ENCODE measurements at places on chromosomes 2 and 18.

- no peak for DNase-seq
Measured at GRCh38 chr2:223044092-223044836, 7.7 kb upstream of the KCNE4 start.

DNA sequence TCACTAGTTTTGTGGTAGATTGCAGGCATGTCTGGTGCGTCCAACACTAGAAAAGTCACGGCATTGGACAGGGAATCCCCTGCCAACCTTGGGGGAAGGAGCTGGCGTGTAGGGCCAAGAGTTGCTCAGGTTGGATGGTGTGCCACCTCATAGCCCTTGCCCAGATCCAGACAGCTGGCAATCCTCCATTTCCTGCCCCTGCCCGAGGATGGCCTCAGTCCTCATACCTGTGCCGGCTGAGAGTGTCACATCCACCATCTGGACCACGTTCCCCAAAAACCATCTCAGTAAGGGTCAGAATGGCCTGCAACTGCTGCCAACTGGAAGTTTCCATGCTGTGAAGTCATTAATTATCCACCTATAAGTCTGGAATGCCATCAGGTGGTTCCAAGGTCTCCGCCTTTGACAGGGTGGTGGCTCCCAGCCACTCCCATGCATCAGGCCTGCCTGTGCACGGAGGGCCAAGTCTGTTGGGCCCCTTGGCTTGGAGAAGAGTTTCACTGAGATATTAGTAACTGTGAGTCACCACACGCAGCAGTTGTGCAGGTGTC, 55.0 kb downstream of the IMPA2 start:
- DNase-seq = no peak

DNA sequence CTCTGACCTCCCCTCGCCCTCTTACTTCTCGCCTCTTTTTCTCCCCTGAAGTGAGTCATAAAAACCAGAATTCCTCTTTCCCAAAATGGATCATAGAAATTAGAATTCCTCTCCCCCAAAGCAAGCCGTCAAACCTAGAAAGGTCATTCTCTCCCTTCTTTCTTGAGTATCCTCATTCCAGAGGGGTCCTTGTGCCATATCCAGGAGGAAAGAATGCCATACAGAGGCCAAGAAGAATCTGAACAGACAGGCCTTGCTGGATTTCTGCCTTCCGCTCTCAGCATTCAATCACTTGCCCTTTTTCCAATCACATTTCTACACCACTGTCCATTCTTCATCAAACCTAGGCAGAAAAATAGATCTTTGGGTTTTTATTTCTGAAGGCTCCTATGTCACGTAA, 31.1 kb upstream of the MAPK4 start:
- DNase-seq = no peak

DNA sequence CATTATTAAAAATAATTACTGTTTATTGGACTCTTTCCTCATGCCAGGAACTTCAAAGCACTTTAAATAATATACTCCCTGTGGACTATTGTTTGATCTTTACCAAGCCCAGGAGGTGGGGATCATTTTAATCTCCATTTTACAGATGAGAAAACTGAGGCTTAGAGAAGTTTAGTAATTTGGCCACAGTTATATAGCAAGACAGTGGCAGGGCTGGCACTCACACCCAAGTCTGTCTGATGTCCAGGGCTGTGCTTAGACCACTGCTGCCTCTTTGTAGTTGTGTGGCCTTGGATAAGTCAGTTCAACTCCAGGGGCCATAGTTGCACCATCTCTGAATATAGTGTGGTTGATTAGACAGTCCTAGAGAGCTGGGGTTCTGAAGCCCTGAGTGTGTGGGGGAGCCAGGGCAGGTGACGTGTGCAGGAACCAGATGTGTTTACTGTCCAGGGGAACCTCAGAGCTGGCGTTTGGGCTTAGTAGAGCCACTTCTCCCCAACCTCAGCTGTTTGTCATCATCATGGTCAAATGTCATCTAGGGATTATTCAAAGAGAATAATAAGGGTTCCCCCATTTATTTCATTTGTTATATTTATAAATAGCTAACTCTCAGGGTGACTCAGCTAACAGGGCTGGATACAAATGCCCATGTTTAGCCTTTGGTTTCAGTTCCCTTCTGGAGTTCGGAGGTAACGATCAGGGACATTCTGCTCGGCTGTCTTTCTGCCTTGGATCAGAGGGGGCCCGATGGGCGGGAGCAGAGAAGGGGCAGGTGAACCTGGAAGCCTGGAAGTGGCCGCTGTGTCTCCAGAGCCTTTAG, 68.0 kb downstream of the BOLA3 start:
- DNase-seq = no peak

- DNase-seq = no peak
Measured at GRCh38 chr18:28062443-28062842, 114.5 kb downstream of the CDH2 start.

- DNase-seq = no peak
Measured at GRCh38 chr2:146666340-146666739, 1178.5 kb upstream of the ACVR2A start.

GRCh38 chr18:78605255-78605654, 374.4 kb upstream of the SALL3 start:
- DNase-seq = no peak

DNA sequence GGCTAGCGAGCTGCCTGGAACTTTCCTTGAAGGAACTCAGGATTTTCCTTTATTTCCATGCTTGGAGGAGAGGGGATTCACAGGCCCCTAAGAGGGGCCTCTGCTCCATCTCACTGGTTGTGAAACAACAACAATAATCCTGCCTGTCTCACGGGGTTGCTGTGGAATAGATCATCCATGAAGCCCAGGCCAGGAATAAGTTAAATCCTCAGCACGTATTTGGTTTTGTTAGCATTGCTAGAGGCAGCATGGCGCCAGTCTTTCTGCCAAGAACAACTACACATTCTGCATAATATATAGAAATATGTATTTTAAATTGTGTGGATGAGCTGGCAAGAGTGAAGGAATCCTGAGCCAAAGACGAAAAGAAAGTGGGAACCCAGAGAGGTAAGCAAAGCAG, 80.8 kb upstream of the L3MBTL4 start:
- DNase-seq = no peak

DNA sequence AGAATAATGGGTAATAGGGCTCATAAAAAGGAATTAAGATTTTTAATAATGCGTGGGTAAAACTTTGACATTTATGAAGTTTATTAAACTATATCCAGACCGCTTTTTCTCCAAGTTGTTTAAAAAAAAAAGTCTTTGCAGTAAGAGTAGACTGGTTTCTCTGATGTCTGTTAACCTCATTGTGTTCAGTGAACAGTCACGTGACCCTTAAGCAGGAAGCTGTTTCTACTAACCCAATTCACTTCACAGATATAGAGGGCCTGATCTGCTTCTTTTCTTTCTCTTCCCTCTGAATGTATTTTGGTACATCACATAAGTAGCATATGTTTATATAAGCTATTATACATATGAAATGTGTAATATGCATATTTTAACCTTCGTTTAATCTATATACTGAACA, 1011.3 kb upstream of the CELF4 start:
- no peak for DNase-seq

- DNase-seq = no peak
Measured at GRCh38 chr2:204691911-204692510, 146.7 kb downstream of the PARD3B start.

DNA sequence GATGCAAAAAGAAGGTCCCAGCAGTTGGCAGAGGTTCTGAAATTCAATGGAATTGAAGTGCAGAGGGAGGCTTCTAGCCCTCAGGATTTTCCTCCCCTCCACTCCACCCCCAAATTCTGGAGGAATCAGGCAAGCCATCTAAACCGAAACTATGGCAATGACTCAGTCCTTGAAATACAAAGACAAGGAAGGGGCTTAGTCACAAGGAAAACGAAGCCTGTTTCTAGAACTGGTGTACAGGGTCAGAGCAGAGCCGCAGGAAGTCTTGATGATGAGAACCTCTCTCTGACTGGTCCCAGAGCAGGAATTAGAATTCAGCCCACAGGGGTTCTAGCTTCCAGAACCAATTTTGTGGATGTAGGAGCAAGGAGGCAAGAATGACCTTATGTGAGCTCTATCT, 111.7 kb upstream of the SCN1A start:
- no peak for DNase-seq

GRCh38 chr2:189681203-189681602, 6.7 kb downstream of the ANKAR start:
- DNase-seq = no peak

DNA sequence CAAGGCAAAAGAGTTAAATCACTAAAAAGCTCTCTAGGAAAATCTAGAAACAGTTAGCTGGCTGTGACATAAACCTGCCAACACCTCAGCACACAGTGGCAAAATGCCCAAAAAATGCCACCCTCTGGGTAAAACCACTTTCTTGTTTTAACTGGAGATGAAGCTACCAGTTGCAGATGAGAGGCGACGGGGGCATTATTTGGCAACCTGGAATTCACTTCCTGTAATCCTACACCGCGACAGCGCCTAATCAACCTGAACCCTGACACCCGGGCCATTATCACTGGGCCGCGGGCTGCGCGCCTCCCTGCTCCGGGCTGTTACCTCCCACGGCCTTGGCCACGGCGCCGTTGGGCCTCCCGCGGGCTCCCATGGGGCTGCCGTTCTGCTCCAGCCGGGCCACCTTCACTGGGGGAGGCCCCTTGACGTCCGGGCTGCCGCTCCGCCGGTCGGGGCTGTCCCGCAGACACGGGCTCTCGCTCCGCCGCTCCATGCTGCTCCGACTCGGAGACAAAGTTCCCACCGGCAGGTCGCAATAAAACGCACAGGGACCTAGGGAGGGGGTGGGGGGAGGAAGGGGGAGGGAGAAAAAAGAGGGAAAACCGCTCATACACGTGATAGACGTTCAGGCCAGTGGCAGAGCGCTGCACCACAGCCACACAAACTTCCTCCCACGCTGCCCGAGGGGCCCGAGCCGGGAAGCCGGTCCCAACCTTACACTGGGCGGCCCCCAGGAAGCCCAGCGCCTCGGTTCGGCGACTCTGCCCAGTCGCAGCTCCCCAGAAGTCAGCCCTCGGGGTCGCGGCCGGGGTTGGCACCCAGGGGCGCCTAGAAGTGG, 2.0 kb downstream of the SATB2 start:
- no peak for DNase-seq

GRCh38 chr2:146916914-146917313, 927.9 kb upstream of the ACVR2A start:
- no peak for DNase-seq

DNA sequence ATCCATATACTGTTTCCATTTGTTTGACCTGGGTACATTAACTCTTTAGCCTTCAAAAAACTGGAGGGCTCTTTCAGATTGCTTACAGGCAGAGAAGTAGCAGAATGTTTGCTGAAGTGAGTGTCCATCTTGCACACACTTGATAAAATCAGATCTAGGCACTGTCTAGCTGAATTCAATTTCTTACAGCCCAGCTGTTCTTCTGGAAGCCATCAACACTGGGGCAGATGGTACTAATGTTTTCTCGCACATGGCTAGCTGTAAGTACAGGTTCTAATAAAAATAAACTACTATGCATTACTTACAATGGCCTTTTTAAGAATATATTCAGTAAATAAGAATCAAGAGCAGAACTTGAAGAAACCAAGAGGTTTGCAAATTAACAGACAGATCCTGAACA, 175.9 kb downstream of the NBAS start:
- DNase-seq = no peak

GRCh38 chr2:134455426-134455825, 201.6 kb downstream of the MGAT5 start:
- DNase-seq = no peak

GRCh38 chr2:101830555-101830954, 133.0 kb downstream of the MAP4K4 start:
- no peak for DNase-seq

DNA sequence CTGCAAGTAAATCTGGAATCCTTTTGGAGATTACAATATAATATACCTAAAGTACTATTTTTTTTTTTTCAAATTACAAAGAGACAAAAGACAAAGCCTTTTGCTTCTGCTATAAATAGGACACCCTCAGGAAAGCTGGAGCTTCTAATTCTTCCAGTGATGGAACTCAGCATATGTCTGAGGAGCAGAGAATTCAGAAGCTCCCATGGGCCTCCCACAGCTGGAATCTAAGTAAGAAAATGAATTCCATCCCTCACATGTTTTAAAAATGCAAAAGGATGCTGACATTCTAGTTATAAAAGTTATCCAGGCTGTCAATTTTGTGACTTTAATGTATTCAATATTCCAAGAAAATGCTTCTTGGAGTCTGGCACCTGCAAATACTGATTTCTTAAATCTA, 571.3 kb upstream of the LRRTM4 start:
- no peak for DNase-seq

DNA sequence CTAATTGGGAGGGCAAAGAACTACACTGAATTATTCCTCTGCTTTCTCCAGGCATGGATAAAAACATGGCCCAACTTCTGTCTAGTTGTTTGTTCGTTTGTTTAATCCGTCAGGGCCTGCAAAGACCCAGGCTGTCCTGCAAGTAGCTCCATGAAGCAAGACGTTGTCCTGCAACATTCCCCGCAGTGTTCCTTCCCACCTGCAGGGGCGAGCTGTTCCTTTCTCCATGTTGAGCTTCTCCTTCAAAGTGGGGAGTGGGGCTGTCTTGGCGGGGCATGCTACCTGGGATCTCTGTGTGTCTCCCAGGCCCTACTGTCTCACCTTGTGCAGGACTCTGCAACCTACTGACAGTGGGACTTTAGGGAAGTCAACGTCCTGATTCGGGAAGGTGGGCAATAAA, 264.0 kb upstream of the SMIM21 start:
- no peak for DNase-seq

- no peak for DNase-seq
Measured at GRCh38 chr2:75224636-75225094, 25.3 kb upstream of the TACR1 start.

All from cortex of kidney (tissue), 1 donor.